EH (cell line): ENCODE measurements at places on chromosomes 7 and 10.

GRCh38 chr7:85065888-85066485, 120.9 kb downstream of the SEMA3D start:
- peak; percentile 35 for DNase-seq

DNA sequence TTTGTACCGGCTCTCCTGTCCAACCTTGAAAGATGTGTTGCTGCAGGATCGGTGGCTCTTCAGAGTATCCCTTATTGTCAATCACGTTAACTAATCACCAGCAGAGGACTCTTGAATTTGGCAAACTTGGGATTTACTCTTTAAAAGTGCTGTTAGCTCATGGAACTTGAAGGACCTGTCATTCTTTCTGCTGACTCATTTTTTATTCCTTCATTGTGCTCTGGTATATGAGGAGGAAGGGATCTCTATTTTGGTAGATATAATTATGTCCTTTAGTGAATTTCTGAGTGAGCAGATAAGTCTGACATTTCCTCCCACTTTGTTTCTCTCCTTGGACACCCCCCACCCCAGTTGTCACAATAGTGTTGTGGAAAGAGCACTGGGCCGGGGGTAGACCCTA, 175.1 kb upstream of the HDAC9 start:
- DNase-seq, result no peak

GRCh38 chr7:90708841-90709317, 112.8 kb downstream of the CDK14 start:
- no peak for DNase-seq

DNA sequence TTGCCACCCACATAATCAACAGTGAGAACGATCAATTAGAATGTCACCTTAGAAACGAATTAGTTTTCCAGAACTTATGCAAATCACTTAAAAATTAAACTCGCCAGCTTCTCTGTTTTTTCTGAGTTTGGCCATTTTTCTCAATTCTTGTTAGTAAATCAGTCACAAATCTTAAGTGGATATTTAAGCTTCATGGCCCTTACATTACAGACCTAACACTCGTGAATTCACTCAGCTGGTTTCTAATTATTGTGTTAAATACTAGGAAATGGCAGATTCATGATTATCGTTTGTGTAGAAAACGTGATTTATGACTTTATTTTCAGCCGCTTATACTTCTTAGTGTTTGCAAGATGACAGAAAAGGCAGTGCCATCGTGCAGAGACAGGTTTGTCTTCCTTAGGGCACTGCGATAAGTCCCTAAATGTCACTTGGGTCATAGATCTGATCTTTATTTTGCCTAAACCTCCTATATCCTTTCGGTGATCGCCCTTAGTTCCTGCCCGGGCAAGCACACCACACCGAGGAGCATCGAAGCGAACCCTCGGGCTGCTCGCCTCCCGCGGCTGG, 587 bp upstream of the CELF2 start:
- DNase-seq, result no peak

DNA sequence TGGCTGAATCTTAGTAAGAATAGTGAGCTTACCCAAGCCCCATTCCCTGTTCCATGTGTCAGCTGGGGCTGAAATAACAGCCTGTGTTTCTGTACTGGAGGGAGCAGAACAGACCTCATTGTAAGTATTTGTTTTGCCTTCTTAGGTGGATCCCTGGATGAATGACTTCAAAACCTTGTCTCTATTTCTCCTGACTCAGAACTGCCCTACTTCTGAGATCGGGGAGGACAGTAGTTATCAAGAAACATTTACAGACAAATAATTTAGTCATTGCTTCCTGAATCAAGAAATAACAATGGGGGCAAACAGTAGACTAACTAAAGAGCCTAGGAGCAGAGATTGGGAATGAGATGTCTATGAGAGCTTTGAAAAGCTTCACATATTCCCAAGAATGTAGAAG, 58.8 kb downstream of the TPST1 start:
- DNase-seq, result no peak

DNA sequence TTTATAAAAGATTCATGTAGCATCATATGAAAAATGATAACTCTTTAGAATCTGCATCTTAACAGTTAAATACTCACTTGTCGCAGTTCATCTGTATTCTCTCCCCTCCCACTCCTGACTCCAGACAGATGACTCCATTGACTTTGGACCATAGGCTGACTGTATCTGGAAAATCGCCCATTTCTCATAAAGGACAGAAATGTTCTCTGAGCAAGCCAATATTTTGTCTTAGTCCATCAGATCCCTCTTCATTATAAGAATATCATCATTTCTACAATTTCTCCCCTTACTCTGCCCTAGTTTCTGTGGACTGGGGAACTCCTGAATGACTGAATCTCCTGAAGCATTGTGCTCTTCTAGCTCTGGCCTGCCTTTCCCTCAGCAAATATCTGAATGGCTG, 125.4 kb downstream of the SEMA3D start:
- no peak for DNase-seq

GRCh38 chr7:72336382-72336631, 75.8 kb downstream of the CALN1 start:
- no peak for DNase-seq

- DNase-seq, result no peak
Measured at GRCh38 chr7:70131817-70132216, 533.5 kb downstream of the AUTS2 start.

DNA sequence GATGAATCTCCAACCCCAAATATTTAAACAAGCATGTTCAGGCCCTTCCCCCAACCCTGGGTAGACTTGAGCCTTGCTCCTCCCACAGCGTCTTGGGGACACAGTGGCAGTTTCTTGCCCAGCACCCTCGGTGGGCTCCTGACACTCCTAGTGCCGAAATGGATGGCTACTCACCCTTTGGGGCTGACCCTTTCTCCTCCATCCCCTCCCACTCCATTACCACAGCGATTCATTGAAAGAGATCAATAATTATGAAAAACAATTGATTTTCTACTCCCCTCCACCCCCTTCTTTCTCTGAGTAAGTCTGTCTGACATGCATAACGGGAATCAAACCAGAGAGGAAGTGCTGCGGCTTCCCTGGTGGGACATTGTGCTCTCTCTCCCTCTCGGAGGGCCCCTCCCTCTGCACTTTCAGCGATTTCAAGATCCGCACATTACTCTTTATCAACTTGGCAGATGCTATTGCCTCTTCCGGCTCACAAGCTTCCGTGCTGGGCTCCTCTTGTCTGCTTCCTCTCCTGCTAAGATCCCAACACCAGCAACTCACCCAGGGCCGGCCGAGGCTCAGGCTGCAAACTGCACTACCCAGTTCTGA, 79.0 kb upstream of the PLXNA4 start:
- DNase-seq, result peak; percentile 11

GRCh38 chr7:47290466-47290865, 291.4 kb downstream of the TNS3 start:
- peak; percentile 11 for DNase-seq

DNA sequence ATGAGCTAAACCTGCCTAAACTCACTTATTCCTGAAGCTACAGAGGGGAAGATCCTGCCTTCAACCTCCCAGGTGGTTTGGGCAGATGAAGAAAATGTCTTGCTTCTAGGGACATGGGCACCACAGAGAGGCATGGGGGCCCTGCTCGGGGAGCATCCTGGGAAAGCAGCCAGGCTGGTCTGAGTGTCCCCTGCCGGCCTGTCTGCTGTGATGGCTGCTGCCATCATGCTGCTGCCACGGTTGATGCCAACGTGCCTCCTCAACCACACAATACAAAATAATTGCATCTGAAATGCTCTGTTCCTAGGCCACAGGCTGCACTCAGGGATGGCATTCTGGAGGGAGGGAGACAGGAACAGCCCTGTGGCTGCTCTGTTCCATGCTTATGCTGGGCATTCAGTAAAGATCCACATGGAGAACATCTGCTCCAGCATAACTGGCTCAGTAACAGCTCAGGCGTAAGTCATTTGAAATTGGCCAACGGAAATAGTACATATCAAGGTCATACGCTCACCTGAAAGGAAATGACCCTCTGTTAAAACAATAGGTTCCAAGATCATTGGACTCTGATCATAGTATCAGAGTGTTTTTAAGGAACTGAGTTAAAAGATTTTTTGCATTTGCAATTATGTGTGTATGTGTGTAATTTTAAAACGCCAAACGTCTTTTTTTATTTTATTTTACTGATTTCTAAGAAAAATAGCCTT, 299.0 kb downstream of the TNS3 start:
- no peak for DNase-seq

DNA sequence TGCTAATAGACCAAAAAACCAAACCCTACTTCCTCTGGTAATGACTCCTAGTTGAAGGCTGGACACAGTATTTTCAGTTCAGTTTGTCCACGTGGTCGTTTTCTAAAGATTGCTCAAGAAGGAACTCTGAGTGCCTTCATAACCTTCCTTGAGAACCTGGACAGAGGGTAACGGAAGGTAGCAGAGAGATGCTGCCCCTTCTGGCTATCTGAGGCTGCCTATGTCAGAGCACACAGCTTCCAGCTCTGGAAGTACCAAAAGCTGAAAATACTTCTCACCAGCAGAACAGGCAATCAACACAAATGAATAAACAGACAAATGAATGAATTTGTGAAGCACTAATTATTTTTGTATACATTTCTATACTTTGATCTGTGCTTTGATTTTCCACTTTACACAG, 85.2 kb downstream of the AMPH start:
- no peak for DNase-seq
